CD4-positive, alpha-beta memory T cell (primary cell): ENCODE measurements at places on chromosomes 13 and 19. TPM values are rescaled to one million over a fixed set of nuclear protein-coding genes. Genes with fewer than 3 reads are reported as not detected.

GRCh38 chr19:47097396-47098201 lies 16.0 kb downstream of the ZC3H4 start:
- no peak for DNase-seq
- H3K27ac ChIP-seq: no peak overlapping the region
- no peaks in the 10 kb centered on the region for H3K27me3 ChIP-seq
- H3K4me1 ChIP-seq: peaks cover 49% of the 10 kb centered on the region

DNA sequence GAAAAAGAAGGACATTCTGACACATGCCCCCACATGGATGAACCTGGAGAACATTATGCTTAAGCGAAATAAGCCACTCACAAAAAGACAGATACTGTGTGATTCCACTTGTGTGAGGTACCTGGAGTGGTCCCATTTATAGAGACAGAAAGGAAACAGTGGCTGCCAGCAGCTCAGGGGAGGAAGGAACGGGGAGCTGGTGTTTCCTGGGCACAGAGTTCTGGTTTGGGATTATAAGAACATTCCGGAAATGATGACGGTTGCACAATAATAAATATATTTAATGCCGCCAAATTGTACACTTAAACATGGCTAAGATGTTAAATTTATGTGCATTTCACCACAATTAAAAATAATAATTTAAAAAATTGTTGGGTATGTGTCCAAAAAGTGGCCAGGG lies 33.0 kb downstream of the SERP2 start:
- H3K4me3 ChIP-seq: no peak overlapping the region
- no peaks in the 10 kb centered on the region for H3K36me3 ChIP-seq
- H3K27me3 ChIP-seq: no peaks in the 10 kb centered on the region
- no peak for DNase-seq
- no peaks in the 10 kb centered on the region for H3K4me1 ChIP-seq

DNA sequence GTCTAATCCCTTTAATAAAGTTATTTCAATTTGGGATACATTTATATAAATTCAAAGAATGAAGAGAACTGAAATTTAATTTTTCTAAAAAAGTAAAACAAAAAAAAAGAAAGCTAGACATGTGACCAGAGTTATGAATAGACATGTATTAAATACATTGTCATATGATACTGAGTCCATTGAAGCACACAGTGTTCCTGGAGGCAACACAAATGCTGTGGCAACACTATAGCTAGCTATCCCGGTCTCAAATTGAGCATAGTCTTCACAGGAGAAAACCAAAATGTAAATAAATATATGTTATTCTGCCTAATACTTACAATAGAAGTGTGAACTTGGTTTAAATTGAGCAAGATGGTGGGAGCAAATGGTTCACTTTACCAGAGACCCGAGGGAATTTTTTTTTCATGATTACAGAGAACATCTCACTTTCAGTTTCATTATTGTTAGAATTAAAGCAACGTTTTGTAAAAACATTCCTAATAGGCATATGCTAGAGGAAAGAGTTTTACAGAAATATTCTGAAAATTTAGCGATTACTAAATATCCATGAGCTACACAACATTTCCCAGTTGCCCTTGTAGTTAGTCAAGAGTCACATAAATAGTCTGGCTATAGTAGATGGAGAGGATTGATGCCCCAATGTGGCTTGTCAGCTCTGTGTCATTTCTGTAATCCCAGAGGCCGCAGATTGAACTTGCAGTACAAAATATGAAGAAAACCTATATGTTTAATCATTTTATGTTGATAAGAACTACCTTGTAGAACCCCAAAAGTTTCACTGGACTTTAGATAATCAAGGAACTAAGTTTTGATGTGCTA lies 775.7 kb upstream of the SPRY2 start:
- no peaks in the 10 kb centered on the region for H3K36me3 ChIP-seq
- no peak for DNase-seq
- no peak overlapping the region for H3K27ac ChIP-seq

DNA sequence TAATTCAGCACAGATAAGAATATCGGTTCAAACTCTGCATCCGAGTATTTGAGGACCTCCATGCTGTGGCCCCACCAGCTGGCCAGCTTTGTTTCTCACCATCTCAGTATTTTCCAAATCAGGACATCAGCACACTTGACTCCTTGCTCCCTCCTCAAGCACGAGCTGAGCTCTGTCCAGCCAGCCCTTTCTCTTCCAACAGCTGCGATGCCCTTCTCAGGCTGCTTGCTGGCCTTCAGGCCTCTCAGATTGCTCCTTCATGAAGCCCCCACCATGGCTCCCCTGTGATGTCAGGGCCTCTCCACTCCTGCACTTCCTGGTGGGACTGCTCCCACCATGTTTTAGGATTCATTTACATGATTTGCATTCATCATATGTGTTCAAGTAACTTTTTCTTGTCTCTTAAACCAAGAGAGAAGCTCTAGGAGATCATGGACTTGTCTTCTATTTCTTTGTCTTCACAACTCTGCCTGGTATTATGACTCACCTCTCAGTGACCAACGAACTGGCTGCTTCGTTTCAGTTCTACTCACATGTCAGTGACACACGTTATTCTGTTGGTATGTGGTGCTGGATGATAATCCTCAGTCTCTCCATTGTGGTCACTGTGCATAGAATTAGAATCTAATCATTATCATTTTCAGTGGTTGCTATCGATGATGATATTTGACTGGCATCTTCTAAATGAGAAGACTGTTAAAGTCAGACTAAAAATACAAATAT lies 471.7 kb downstream of the EFNB2 start:
- no peaks in the 10 kb centered on the region for H3K27me3 ChIP-seq
- no peak overlapping the region for H3K4me3 ChIP-seq
- H3K27ac ChIP-seq: no peak overlapping the region
- no peaks in the 10 kb centered on the region for H3K4me1 ChIP-seq
- DNase-seq: no peak

DNA sequence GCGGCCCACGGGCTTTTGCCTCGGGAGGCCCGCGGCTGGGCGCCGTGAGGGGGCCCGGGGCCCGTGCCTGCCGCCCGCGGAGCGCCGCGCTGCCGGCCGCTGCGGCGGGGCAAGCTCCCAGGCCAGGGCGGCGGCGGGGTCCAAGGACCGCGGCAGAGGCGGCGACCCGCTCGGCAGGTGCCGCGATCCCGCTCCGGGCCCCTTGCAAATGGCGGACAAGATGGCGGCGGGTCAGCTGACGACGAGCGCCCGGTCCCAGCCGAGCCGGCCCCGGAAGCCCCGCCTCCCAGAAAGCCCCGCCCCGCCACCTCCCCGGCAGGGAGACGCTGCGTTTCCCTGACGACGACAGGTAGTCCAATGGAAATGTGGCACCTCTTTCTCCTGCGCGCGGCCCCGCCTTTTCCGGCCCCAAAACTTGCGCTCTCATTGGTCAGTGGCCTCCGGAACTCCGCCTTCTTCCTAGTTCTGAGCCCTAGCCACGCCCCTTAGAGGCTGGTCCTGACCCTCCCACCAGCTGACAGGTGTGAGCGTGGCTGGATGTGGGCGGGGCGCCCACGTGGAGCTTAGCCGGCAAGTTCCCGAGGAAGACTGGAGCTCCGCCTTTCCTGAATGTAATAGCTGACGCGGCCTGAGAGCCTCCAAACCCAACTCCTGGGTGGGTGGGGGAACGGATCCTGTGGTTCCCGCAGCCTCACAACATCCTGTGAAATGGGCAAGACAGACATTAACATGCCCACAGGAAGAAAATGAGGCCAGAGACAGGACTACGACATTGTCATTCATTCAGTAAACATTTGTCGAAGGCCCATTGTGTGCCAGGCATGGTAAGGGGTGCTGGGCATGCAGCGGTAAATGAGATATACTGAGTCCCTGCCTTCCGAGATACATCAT lies at the start of gene AP3D1:
AP3D1 (minus strand) TSS at position 228 of the 891 bp plus-strand sequence. CDS start 232 bp downstream, outside the sequence.
- H3K36me3 ChIP-seq: no peaks in the 10 kb centered on the region
- H3K27ac ChIP-seq: peak within 1 kb of the TSS; percentile 94
- DNase-seq: peak; percentile 100
- peak within 1 kb of the TSS; percentile 42 for H3K4me3 ChIP-seq

- no peak for DNase-seq
- H3K36me3 ChIP-seq: no peaks in the 10 kb centered on the region
- peak overlapping the region; percentile 26 for H3K4me3 ChIP-seq
- H3K4me1 ChIP-seq: peaks cover 29% of the 10 kb centered on the region
Observed at GRCh38 chr13:20193162-20193906, 596 bp upstream of the GJB2 start.

DNA sequence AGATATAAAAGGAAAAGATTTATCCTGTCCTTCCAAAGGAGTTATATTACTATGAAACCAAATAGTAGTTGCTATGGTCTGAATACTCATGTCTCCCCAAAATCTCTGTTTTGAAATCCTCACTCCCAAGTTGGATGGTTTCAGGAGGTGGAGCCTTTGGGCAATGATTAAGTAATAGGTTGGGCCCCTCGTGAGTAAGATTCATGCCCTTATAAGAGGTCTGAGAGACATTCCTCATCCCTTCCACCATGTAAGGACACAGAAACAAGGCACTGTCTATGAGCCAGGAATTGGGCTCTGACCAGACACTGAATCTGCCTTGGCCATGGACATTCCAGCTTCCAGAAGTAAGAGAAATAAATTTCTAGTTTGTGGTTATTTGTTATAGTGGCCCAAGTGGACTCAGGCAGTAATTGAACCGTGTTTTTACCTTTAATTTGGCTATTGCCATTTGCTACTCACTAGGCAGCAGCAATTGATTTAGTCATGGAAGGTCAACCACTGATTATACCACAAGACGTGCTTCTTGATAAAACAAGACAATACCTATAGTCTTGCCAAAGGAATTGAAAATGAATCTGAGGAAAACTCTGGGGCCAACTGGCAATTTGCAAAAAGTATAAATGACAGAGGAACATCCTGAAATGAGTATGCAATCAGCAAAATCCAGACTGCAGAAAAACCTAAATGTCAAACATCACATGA lies 717.4 kb upstream of the SPRY2 start:
- H3K4me3 ChIP-seq: no peak overlapping the region
- no peak overlapping the region for H3K27ac ChIP-seq
- H3K27me3 ChIP-seq: no peaks in the 10 kb centered on the region
- no peak for DNase-seq

DNA sequence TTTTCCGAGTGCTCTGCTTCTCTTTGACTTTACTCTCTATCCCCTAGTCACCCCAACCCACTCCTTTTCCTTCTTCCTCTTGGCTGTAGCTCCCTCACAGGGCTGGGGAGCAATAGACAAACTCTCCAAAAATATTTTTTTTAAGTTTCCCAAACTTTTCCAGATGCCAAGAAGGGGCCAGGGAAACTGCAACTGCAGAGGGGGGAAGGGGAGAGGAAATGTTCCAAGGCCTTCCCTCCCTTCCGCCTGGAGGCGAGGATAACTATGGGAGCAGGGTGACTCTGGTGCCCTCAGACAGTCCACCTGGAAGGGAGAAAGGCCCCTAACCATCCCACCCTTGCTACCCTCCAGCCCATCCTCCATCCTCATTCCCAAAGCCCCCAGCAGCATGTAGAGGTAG lies 49.4 kb downstream of the LYL1 start:
- no peaks in the 10 kb centered on the region for H3K36me3 ChIP-seq
- peaks cover 7% of the 10 kb centered on the region for H3K4me1 ChIP-seq
- no peak overlapping the region for H3K27ac ChIP-seq
- no peak for DNase-seq

GRCh38 chr13:112270951-112271350 lies 105.2 kb upstream of the SPACA7 start:
- H3K36me3 ChIP-seq: no peaks in the 10 kb centered on the region
- no peak for DNase-seq
- H3K4me1 ChIP-seq: no peaks in the 10 kb centered on the region
- no peaks in the 10 kb centered on the region for H3K27me3 ChIP-seq
- H3K4me3 ChIP-seq: no peak overlapping the region
- no peak overlapping the region for H3K27ac ChIP-seq

GRCh38 chr13:39324806-39325311 lies 278.1 kb downstream of the LHFPL6 start:
- H3K27me3 ChIP-seq: no peaks in the 10 kb centered on the region
- no peak overlapping the region for H3K27ac ChIP-seq
- no peak for DNase-seq
- H3K4me1 ChIP-seq: no peaks in the 10 kb centered on the region
- H3K4me3 ChIP-seq: no peak overlapping the region
- H3K36me3 ChIP-seq: no peaks in the 10 kb centered on the region

GRCh38 chr13:23617551-23618024 lies 47.4 kb downstream of the TNFRSF19 start:
- H3K36me3 ChIP-seq: no peaks in the 10 kb centered on the region
- DNase-seq: no peak
- H3K4me1 ChIP-seq: no peaks in the 10 kb centered on the region

DNA sequence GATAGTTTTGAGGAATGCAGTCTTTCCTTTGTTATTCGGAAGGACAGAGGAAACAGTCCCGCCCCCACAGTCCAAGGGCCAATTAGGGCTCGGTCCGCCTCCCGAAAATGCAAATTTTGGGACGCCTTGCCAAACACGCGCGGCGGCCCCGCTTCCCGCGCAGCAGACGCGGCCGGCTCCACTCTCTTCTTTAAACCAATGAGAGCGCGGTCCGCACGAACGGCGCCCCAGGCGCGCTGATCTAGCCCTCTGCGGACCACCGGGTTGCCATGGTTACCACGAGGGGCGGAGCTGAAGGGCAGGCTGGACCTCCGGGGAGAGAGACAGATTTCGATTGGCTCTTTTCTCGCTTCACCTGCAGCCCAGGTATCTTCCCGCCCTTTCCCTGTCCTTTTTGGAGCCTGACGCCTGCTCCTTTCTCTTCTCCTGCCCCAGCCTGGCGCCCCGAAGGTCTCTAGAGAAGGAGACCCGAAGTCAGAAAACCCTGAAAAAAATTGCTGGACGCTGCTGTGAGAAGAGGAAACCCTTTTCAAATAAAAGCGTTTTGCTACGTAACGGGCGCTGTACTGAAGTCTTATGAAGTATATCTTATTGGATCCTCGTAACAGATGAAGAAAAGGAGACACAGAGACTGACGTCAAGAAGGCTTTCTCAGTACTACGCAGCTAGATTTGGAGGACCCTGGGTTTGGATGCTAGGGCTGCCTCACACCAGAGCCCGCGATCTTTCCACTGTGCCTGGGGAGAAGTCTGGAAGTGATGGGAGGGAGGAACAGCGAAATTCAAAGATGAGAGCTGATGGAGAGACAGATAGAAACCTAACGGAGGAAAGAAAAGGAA lies 2.0 kb downstream of the PTH2 start:
- no peaks in the 10 kb centered on the region for H3K36me3 ChIP-seq
- no peak for DNase-seq
- H3K27me3 ChIP-seq: peaks cover 53% of the 10 kb centered on the region
- peaks cover 41% of the 10 kb centered on the region for H3K4me1 ChIP-seq
- H3K27ac ChIP-seq: no peak overlapping the region

GRCh38 chr13:45464141-45464686 lies 525 bp upstream of the COG3 start:
- H3K4me3 ChIP-seq: peak overlapping the region; percentile 62
- no peak for DNase-seq
- peak overlapping the region; percentile 98 for H3K27ac ChIP-seq
- no peaks in the 10 kb centered on the region for H3K27me3 ChIP-seq
- peaks cover 4% of the 10 kb centered on the region for H3K36me3 ChIP-seq

Gene CEACAM3
- not detected for total RNA-seq

Gene IGFL3
- total RNA-seq: not detected
